ENCODE measurements at places on chromosomes 7 and 10.

GRCh38 chr7:100515072-100515532, 23.9 kb upstream of the AGFG2 start:
- no peak for DNase-seq

DNA sequence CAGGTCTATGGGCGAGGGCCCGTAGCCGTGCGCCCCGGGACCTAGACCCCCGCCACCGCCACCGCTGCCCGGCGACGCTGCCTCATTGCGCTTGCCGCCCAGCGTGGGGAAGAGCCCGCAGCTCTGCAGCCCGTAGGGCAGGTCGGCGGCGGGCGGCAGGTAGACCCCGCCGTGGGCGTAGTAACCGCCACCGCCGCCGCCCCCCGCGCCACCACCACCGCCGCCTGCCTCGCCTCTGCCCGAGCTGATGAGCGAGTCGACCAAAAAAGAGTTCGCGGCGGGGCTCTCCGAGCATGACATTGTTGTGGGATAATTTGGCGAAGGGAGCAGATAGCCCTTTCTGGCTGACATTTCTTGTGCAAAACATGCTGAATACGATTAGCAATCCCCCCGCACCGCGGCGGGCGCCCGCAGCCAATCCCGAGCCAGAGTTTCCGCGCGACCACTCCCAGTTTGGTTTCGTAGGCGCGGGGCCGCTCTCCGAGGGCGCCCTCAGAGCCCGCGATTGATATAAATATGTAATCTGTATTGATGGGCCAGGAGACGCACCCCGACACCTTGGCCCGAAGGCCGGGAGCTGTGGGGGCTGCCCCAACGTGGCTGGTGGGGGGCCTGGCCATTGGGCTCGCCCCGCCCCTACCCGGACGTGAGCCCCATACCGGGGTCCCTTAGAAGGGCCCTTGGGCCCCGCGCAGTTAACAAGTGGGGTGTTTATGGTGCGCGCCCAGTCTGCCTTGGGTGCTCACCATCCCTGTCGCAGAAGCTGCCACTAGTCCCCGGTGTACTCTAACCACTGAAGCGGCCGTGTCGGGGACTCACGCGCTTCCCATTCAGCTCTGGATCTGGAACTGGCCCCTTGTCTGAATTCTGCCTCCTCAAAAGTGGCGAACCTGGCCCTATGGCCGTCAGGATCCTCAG, at the start of gene HOXA10:
HOXA10 (minus strand) TSS at position 365 of the 918 bp plus-strand sequence; CDS start at position 351, 14 bp downstream.
- DNase-seq: peak; percentile 28

DNA sequence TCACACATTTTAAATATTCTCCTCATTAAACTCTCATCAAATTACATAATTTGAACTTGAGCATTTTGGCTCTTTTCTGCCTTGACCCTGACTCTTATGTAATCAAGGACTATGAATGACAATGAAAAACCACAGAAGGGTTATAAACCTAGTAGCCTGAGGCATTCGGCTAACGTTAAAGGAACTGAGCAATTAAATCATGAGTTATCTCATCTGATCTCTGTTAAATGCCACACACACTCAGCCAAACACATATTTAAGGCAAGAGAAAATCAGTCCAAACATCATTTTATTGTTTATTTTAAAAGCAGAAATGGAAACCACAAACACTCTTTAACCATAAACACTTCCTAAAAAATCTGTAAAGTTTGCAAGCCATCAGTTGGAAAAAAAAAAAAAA, 204.3 kb downstream of the DGKI start:
- DNase-seq: no peak

- no peak for DNase-seq
These were observed 29.3 kb downstream of the SLC39A12 start for GRCh38 chr10:17980846-17981565.

GRCh38 chr7:98394377-98394836, 6.5 kb downstream of the BAIAP2L1 start:
- DNase-seq: no peak
